ENCODE measurements at places on chromosomes 2 and 18.

GRCh38 chr2:29700560-29700959 is 220.8 kb downstream of the ALK start:
- H3K4me3 ChIP-seq: no peak overlapping the region
- H3K4me1 ChIP-seq: no peaks in the 10 kb centered on the region
- H3K27me3 ChIP-seq: no peaks in the 10 kb centered on the region
- DNase-seq: no peak
- no peak overlapping the region for H3K27ac ChIP-seq
- H3K36me3 ChIP-seq: no peaks in the 10 kb centered on the region

- no peaks in the 10 kb centered on the region for H3K4me1 ChIP-seq
- DNase-seq: no peak
- H3K27ac ChIP-seq: peak overlapping the region; percentile 73
- H3K27me3 ChIP-seq: no peaks in the 10 kb centered on the region
These were observed 20.5 kb downstream of the RND3 start for GRCh38 chr2:150466741-150467620.

- H3K27me3 ChIP-seq: no peaks in the 10 kb centered on the region
- peaks cover 19% of the 10 kb centered on the region for H3K36me3 ChIP-seq
- peaks cover 28% of the 10 kb centered on the region for H3K4me1 ChIP-seq
- peak within 1 kb of the TSS; percentile 86 for H3K4me3 ChIP-seq
- peak within 1 kb of the TSS; percentile 98 for H3K27ac ChIP-seq
These were observed at the start of gene SLC66A2 for GRCh38 chr18:79951545-79952455. Gene SLC66A2, minus strand, starts transcription at chr18:79951653. Its CDS starts 727 bp downstream, at chr18:79950926.

DNA sequence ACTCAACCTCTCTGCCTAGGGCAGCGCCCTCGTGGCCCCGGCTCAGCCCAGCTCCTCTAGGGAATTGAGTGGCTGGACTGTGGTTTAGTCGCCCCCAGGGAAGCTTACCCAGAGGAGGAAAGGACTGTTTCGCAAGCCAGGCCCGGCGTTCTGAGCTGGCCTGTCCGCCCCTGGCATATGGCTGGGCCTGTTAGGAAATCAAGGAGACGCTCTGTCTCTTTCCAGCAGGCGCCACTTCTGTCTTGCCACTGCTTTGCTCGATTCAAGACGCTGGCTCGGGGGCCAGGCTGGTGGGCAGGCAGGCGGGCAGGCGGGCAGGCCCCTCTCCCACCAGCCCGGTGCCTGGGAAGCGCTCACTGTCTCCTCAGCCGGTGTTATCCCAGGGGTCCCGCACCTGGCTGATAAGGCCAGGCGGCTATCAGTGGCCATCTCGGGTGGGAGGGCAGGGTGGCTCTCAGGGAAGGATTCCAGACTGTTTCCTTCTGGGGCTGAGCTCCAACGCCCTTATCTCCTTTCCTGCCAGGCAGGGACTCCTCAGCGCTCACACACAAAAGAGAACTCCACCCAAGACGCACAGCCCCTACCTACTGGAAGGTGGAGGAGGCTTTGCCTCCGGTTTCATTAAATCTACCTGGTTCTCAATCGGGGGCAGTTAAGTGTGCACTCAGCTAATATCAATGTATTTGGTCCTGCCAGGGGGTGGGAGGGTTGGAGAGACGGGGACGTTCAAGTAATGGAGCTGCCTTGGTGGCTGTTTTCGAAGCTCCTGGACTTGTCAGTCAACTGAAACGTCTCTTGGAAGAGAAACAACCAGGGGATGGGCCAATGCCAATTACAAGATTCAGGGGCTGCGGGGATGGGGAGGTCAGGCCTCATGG is 109.1 kb downstream of the SMAD7 start:
- H3K4me3 ChIP-seq: no peak overlapping the region
- peaks cover 64% of the 10 kb centered on the region for H3K4me1 ChIP-seq
- H3K36me3 ChIP-seq: no peaks in the 10 kb centered on the region

- H3K4me1 ChIP-seq: peaks cover under 1% of the 10 kb centered on the region
- H3K36me3 ChIP-seq: no peaks in the 10 kb centered on the region
- H3K27me3 ChIP-seq: no peaks in the 10 kb centered on the region
- DNase-seq: no peak
- H3K27ac ChIP-seq: no peak overlapping the region
These were observed 65.7 kb downstream of the RRM2 start for GRCh38 chr2:10188211-10188610.

DNA sequence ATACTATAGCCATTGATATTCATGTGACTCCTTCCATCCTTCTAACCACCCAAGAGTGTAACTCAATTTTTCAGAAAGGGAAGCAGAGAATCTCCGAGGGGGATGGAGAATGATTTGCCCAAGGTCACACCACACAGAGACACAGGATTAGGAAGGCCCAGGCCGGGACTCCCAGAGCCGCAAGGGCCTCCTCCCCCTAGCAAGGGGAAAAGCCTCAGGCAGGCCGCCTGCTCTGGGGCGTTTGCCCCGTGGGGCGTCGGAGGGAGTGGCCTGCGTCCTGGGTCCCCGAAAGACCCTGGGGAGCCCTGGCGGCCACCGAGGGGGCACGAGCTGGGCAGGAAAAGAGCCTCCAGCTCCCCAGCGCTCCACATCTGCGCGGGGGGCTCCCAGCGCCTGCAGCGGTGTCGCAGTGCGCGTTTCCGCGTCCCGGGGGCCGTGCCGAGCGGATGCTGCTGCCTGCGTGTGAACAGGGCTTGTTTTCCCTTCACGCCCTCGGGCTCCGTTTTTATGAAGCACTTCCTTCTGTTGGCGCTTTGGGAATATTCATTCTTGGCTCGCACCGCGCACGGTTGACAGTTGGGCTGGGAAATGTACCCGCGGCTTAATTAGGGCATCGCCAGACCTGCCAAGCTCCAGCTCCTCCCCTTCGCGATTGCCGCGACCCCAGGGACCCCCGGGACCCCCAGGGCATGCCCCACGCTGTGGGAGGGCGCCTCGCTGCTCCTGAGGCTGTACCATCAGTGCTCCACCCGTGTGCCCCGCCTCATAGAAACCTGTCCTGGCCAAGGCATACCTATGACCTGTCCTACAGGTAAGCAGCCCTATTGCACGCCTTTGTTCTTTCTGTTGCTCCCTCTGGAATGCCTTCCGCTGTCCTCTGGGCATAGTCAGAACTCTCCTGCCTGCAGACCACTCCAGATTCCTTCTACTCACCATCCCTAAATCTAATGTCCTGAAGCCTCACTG is 158.9 kb upstream of the GLI2 start:
- H3K4me1 ChIP-seq: peaks cover 13% of the 10 kb centered on the region
- H3K27me3 ChIP-seq: no peaks in the 10 kb centered on the region
- DNase-seq: no peak
- no peaks in the 10 kb centered on the region for H3K36me3 ChIP-seq
- peak overlapping the region; percentile 6 for H3K27ac ChIP-seq
- H3K4me3 ChIP-seq: peak overlapping the region; percentile 20
